ENCODE measurements at places on chromosomes 13 and 19.

GRCh38 chr13:31267126-31267784, 67.5 kb downstream of the B3GLCT start:
- peak; percentile 31 for ATAC-seq

DNA sequence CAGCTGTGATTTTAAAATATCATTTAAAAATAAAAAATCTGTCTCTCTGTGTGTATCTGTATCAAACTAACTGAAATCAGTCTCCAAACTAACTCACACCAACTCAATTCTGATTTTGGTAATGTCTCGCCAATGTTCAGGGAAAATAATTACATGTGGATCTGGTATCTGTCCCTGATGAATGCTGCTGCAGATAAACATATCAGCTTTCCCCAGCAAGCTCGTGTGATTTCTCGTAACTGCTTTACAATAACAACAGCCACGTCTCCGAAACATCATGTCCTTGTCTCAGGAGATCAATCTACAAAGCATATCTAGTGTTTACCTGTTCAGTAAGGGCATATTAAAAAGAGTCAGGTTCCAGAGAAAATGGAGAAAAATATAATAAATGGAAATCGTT, 129.0 kb downstream of the IRS2 start:
- no peak for ATAC-seq

- no peak for ATAC-seq
Measured at GRCh38 chr13:85601526-85601925, 197.7 kb downstream of the SLITRK6 start.

GRCh38 chr19:49340069-49340864, 5.1 kb downstream of the CD37 start:
- no peak for ATAC-seq

DNA sequence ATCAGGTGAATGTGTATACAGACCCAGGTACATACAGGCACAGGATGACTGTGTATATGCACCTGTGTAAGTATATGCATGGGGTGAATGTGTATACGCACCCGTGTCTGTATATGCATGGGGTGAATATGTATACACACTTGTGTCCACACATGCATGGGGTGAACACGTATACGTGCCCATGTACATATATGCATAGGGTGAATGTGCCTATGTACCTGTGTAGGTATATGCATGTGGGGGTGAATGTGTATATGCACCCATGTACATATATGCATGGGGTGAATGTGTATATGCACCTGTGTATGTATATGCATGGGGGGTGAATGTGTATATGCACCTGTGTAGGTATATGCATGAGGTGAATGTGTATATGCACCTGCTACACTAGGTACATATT, 6.9 kb upstream of the ANGPTL8 start:
- no peak for ATAC-seq
